ENCODE measurements at places on chromosomes 5 and 9.

DNA sequence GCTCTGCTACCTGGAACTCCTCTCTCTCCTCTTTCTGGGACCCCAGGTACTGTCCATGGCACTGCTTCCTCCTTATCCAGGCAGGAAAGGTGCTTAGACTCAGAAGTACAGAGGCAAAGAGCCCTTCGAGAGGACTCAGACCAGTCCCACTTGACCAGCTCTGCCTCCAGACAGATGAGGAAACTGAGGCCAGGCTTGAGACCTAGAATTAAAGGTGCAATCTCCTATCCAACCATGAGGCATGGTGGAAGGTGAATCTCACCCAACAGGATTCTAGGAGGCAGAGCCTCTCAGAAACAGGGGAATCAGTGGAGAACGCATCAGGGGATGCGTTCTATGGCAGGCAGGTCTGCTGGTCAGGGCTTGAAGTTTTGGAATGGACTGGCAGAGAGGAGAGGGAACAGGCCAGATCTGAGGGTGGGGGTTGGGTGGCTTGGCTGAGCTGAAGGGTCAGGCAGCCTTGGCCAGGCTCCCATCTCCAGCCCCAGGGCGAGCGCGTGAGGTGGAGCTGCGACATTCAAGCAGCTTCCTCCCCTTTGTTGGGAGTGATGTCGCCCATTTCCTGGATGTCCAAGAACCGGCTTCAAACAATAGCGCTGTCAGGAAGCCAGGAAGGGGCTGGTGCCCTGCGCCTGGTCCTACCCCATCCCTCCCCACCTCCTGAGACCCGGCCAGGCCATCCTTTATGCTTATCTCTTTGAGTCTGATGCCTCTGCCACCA lies 26.2 kb downstream of the NDUFA8 start:
- DNase-seq: no peak

DNA sequence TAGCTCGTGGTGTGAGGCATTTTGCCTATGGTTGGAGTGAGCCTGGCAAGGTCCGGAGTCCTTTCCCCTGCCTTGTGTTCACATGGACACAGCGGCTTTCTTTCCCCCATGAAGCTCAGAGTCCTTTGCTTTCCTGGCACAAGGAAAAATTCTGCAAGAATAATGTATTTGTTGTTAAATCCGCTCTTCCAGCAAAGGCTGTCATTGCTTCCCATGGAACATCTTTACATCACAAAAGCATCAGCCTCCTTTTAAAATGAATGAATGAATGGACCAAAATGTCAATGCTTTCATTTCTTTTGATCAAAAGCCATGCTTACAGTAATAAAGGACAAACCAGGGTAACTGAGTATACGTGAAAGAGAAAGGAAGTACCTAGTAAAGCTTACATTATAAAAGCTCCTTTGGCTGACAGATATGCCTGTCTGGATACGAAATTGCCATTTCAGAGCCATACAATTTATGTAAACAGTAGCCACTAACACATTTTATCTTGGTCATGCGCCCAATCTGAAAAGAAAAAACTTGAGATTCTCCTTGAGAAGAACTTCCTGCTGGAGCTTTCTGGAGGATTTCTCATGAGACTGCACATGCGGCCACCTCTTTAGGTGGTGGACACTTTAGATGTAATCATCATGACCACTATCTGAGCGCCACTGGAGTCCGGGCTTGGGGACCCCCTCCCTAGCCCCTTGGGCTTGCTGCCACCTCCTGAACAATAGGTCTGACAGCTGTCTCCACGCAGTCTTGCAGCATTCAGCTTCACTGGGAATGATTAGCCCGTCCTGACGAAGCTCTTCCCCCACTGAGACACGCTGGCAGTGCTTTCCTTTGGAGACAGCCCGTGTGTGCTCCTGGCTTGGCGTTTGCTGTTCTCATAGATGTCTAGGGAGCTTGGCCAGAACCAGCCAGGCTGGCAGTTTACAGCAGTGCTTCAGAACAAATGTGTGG lies 355.9 kb downstream of the ADAMTS6 start:
- no peak for DNase-seq

DNA sequence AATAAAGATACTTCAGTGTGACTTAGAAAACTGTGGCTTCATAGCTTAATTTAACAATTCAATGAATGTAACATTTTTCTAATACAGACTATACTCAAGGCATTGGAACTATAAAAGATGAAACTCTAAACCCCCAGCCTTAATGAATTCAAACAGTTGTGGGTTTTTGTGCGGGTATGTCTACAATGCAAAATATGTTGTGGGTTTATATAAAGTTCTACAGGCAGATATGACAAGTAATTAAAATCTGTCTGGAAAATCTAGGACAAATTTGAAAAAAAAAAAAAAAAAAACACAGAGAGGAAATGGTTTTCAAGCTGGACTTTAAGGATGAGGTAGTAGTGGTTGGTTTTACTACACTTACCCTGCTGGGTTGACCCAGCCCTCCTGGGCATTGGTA lies 467.5 kb upstream of the TLE4 start:
- DNase-seq: no peak

DNA sequence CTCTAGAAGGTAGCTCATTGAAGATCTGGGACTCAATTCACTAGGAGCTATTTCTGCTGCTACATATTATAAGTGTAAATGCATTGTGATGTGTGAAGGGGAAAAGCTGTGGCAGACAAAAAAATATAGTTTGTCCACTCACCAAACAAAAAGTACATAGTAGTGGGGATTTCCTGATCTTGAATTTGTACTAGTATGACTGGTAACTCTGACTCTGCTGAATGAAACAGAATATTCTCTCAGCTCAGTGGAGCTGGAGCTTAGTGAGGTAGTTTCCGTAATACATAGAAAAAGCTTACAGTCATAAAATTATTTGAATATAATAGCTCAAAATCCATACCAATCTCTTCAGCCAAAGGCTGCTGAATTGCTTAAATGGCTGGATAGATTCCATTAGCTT lies 455.6 kb upstream of the CD180 start:
- no peak for DNase-seq

GRCh38 chr9:75023846-75024245 lies 4.2 kb downstream of the CARNMT1 start:
- DNase-seq: no peak

GRCh38 chr5:68000805-68001204 lies 214.8 kb upstream of the PIK3R1 start:
- no peak for DNase-seq

GRCh38 chr5:172229904-172230303 lies 35.9 kb downstream of the EFCAB9 start:
- DNase-seq: no peak

DNA sequence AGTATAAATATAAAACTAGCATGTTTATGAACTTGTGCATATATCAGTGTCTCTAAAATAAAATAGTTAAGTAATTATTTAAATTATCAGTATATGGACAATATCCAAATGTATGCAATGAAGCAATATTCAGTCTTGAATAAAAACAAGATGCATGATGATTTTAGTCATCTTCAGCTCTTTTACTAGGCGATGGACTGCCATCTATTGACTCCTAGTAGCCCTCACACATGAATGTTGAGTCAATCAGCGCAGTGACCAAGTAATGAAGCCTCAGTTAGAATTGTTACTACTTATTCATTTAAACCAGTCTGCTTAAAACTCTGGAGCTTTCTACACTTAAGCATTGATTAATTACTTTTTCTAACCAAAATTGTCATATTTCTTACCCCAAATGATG lies 92.9 kb upstream of the GRHPR start:
- no peak for DNase-seq

- DNase-seq: no peak
Measured at GRCh38 chr5:40384782-40385390, 294.8 kb upstream of the PTGER4 start.

- DNase-seq: no peak
Measured at GRCh38 chr9:95311961-95312360, 5.5 kb downstream of the FANCC start.

- no peak for DNase-seq
Measured at GRCh38 chr9:101625876-101626275, 31.1 kb upstream of the PPP3R2 start.

- DNase-seq: no peak
Measured at GRCh38 chr5:56066931-56067450, 72.2 kb upstream of the IL6ST start.

- DNase-seq: no peak
Measured at GRCh38 chr5:52799358-52799982, 11.8 kb downstream of the ITGA1 start.

DNA sequence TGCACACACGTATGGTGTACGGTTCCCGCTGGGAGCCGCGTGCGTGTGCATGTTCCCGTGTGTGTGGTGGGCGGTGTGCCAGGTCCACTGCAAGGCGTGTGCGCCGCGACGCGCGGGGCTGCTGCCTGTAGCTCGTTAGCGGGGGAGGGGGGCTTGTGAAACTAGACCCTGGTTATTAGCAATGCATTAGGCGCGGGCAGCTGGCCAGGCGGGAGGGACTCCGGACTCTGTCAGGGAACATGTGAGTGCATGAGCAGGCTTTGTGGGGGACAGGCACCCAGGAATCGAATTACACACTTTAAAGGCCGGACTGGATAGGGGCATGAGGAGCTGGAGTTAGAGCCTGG lies 32.2 kb upstream of the ENHO start:
- no peak for DNase-seq

DNA sequence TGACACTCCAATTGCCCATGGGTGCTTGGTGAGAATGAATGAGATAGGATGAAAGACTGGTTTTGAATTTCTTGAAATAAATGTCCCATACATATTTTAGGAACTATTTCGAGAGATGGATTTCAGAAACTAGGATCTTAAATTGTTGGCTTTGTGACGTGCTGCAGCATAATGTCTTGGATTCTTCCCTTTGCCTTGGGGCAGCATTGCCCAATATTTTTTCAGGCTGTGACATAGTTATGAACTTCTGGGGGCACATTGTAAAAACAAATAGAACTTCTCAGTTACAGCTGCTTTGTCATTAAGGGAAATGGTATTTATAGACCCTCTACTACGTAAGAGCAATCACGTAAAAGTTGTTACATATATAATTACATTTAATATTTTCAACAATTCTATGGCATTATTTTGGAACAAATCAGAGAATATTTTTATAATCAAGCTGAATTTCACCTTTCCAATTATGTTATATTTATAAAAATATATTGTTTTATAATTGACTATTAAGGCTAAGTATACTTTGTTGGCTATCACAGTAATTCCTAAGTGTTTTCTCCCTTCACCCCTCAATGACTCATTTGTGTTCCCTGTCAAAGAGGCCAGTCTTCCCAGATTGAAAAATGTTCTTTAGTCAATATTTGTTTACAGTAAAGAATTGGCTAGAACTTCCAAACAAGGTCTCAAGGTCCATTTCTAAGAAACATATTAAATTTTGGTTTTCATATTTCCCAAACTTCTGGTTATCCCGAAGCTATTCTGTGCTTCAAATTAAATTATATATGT lies 1388.3 kb upstream of the ACO1 start:
- no peak for DNase-seq

GRCh38 chr5:172172912-172173563 lies 15.0 kb downstream of the STK10 start:
- DNase-seq: no peak

DNA sequence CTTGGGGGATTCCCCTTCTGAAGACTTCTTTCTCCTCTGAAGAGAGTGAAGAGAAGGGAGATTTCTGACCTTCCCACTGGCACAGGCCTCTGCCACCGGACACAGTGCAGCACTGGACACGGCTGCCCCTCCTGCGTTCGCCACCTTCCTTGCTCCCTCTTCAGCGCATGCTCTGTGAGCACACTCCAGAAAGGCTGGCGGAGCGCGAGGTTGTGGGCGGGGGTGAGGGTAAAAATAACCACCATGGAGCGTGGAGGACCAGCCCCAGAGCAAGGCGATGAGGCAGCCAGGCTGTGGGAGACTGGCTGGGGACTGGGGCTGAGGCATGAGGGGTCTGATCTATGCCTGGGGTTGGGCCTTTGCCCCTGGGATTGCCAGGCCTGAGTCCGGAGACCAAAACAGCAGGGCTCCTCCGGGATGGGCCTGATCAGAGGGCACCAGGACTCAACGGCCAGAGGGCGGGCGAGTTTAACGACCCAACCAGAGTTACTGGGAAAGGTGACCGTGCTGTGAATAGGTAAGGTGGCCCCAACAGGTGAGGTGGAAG lies 97.2 kb downstream of the ROR2 start:
- DNase-seq: no peak

DNA sequence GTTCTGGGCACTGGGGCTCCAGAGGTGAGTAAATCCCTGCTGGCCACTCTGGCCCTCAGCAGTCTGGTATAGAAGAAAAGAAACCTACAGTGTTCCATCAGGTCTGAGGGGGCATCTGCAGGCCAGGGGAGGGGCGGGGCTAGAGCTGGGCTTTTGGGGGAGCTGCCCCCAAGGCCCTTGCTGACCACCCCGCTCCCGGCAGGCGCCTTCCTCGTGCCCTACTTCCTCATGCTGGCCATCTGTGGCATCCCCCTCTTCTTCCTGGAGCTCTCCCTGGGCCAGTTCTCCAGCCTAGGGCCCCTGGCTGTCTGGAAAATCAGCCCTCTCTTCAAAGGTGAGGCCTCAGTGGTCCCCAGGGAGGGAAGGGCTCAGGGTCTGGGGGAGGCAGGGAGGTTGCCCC lies 6.7 kb downstream of the SLC6A7 start:
- DNase-seq: no peak

- DNase-seq: no peak
Measured at GRCh38 chr5:76503929-76504328, 100.8 kb downstream of the IQGAP2 start.

DNA sequence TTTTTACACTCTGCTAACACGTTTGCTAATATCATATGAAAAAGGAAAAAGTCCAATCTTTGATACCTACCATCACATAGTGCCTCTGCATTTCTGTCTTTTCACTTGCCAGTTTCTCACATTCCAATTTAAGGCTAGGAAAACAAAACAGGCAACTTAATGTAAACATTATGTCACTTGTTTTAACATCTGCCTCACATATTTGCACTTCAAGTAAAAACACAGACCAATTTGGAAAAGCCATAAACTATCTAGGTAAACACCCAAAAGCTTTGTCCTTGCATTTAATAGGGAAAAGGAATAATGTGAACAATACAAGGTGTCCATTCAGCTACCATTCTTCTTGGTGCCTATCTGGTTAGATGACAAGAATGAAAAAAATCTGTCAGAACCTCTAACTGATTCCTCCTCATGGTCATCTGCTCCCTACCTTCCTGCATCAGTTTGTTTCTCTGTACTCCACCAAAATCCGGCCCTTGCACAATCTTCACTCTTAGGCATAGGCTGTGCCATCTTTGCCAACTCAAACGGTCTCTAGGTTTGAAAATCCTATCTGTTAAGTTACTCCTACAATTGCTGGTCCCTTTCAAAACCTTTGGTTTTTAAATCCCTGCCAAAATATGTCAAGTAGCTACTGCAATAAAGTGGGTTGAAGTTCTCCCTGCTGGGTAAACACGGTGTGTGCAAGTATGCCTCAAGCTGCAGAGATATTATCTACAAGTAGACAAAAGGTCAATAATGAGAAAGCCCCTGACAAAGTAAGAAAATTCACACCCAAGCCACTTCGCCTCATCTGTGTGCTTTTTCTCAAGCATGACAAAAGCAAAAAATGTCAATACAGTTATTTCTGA lies 3.4 kb downstream of the TLE1 start:
- no peak for DNase-seq

- no peak for DNase-seq
Measured at GRCh38 chr9:73149371-73150067, 2.1 kb upstream of the ANXA1 start.

- no peak for DNase-seq
Measured at GRCh38 chr5:25544652-25545249, 900.0 kb upstream of the CDH10 start.

- DNase-seq: no peak
Measured at GRCh38 chr5:133244242-133244641, 192.4 kb downstream of the HSPA4 start.

- DNase-seq: no peak
Measured at GRCh38 chr9:27632254-27632653, 59.0 kb upstream of the C9orf72 start.

All from stimulated activated CD8-positive, alpha-beta memory T cell treated with anti-CD3 and anti-CD28 coated beads, Interleukin-7, amount 100 ng/mL, for 1 hour (primary cell).